ENCODE measurements at places on chromosomes 11 and 22.

DNA sequence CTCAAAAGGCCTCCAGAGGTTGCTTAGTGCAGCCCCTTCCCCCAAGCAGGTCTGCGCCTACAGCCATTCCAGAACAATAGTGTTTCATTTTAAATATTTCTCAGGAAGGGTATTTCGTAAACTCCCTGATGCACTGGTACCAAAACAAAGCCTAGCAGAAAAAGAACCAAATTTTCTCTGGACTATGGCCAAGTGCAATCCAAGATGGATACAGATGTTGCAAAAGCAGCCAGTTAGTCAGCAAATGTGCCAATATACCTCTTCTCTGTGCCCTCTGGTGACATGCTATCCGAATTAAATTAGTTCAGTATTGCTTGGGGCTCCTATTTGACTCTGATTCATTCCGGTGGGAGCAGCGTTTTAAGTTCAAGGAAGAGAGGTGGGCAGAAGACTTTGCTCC lies 247.8 kb downstream of the NTM start:
- DNase-seq = no peak

GRCh38 chr11:76459846-76460245 lies 15.0 kb downstream of the EMSY start:
- no peak for DNase-seq

GRCh38 chr22:33572086-33572485 lies 348.2 kb downstream of the LARGE1 start:
- DNase-seq = no peak

DNA sequence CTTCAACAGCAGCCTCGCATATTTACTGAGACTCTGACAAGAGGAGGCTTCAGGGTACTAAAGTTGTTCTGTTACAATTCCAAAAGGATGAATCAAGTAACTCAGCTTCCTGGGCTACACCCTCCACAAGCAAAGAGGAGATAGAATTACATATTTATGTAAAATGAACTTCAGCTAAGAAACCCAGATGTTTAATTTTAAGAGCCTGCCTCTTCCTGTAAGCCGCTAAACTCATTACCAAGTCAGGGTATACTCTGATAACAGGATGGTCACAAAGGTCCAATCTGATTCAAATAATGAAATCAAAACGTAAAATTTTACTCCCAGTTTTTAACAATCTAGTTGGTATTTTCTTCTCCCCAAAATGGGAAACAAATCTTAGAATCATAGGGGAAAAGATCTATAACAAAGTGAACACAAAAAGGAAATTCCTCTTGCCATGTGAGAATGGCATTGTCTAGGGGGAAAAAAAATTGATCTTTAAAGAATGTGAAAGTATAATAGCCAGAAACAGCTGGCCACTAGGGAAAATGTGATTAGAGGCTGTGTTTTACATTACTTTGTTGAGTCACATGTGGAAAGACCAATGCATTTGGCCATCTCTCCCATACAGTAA lies 30.9 kb downstream of the CHEK2 start:
- DNase-seq = no peak

DNA sequence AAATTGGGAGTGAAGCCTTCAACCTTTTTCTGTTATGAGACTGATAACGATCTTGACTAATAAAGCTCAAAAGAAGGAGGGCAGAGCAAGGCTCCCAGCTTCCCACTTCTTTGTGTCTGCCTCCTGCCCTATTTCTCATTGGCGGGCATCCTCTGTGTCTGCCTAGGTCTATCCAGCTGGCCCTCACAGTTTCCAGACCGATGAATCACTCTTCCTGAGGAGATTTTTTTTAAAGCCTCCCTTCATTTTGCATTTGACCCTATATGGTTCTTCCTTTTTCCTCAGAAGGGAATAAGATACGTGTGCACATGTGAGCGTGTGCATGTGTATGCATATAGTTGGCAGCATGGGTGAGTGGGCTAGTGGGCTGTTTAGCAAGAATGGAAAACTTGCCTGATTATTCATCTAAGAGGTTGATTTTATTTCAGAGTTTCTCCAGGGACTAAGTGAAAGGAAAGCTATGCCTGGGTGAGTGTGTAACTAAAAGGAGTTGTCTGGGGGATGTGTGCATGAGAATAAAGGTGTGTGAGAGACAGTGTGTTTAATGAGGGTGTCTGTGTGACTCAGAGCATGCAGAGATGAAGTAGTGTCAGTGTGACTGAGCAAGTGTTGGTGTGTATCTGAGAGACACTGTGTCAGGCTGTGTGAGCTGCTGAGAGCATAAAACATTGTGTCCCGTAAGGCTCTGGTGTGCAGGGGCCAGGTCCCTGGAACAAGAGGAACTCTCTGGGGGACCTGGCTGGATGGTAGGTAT lies 12.2 kb downstream of the PHLDB1 start:
- DNase-seq = peak; percentile 81

DNA sequence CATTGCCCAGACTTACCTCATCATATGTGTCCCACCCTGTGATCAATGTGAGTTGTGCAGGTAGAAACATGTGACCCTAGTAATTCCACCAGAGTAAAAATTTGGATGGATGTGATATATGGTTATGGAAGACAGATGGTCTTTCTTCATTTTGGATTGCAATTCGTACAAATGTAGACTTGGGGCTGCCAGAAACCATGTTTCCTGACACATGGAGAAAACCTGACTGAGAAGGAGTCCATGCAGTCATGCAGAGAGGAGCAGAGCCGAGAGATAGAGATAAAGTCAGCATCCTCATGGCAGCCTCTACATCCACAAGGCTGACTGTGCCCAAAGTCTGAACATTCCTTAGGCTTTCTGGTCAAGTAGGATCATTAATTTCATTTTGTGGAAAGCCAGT lies 678.1 kb upstream of the KIRREL3 start:
- no peak for DNase-seq

- no peak for DNase-seq
Measured at GRCh38 chr11:122421702-122422101, 233.8 kb upstream of the UBASH3B start.

DNA sequence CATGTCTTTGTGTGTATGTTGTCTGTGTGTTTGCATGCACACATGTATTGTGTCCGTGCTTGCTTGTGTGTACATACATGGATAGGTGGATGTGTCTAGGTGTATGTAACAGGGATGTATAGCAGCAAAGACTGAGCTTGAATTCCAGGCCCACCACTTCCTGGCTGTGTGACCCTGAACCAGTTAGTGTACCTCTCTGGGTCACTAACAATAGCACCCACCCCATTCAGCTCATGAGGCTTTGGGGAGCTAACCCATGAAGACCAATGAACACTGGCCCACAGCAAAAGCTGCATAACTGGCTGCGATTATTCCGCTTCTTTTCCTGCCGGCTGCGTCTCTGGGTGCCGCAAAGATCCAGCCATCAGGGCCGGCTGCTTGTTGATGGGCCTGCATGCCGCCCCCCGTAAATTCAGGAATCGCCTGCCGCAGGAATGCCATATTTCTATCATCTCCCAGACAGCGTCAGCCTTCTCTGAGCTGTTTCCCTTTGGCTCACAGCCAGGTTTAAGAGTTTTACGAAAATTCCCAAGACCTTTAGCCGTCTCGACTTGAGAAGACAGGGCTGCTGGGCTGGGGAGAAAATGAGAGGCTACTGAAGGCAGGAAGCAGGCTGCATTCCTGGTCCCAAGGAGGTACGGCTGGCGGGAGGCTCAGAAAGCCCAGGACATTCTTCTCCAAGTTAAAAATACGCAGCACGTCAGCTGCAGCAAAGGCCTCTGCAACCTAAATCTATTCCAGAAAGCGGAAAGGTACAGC lies 224.6 kb downstream of the MN1 start:
- peak; percentile 89 for DNase-seq

DNA sequence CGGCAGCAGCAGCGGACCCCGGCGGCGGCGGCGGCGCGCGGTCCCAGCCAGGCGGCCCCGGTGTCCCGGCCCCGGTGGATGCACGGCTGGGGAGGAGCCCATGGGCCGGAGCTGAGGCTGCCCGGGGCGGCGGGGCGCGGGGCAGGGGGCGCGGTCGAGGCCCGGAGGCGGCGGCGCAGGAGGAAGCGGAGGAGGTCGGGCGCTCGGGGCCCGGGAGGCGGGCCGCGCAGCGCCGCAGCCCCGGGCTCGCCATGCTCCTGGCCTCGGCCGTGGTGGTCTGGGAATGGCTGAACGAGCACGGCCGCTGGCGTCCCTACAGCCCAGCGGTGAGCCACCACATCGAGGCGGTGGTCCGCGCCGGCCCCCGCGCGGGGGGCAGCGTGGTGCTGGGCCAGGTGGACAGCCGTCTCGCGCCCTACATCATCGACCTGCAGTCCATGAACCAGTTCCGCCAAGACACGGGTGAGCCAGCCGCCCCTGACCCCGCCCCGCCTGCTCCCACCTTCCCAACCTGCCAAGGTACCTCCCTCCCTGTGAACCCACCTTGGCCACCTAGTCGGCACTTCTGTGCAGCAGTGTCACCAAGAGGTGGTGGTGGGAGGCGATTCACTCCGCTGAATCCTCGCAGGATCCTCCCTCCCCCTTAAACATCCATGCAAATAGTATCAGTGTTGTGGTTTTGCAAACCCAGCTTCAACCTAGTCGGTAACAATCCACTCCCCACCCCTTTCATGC lies 580 bp downstream of the DTX4 start:
- DNase-seq = no peak

GRCh38 chr11:95337972-95338429 lies 107.0 kb upstream of the SESN3 start:
- no peak for DNase-seq

- no peak for DNase-seq
Measured at GRCh38 chr11:126106594-126107328, 44.1 kb upstream of the CDON start.

DNA sequence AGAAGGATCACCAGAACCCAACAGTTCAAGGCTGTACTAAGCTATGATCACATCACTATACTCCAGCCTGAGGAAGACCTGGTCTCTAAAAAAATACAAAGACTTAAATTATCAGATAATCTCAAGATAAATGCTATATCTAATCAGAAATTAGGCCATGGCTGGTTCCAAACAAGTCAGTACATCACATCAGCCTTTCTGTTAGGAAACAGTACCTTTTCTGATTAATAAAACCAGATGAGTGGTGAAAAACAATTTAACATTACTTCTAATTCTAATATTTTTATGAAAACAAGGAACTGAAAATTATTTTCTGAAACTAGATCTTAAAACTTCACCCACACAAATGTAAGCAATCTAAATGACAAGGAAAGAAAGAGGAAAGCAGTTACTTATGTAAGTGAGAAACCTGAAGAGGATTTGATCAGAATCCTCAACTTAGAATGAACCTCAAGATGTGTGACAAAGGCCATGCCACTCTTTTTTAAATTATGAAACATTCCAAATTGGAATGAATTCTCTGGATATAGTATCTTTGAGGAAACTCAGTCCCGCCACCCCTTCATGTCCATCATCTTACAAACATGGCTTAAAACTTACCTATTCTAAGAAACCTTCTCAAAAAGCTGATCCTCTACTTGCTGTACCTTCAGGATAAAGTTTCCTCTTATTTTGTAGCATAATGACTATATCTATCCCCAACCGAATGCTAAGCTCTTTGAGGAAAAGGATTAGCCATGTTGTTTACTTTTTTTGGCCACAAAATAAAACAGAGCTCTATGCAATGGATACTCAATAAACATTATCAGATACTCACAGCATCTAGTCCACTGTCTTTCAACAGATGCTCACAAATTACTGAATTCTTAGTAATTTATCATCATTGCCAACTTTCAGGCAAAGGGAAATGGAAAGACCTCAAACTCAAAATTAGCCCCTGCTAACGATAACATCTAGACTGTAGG lies 132.0 kb downstream of the MRTFA start:
- no peak for DNase-seq

DNA sequence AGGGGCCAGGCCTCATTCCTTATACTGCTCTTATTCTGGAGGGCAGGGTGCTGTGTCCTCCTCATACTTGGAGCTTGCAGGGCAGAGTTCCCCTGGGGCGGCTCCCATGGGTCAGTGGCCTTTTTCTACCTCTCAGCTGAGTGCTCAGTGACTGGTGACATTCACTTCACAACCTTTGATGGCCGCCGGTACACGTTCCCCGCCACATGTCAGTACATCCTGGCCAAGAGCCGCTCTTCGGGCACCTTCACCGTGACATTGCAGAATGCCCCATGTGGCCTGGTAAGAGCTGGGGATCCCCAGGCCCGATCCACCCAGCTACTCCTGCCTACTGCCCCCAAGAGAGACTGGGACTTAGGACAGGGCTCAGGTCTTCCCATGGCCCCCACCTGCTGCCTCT lies 14.5 kb downstream of the OTOG start:
- DNase-seq = no peak

GRCh38 chr11:57150454-57150917 lies 31.3 kb upstream of the LRRC55 start:
- no peak for DNase-seq

DNA sequence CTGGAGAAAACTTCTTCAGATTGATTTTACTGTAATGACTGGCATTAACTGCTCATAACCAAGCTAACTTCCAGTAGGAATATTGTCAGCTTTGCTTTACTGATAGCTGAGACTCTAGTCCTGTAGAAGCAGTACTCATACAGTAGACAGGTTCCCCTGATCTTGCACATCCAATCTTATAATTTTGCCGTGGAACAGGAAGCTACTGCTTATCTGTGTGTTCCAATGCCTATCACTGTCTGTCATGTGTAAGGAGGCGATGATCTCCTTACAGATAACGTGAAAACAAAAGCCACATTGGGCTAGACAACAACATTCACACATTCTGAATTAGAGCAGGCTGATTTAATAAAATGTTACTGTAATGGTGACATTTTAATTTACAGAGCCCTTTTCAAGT lies 13.2 kb downstream of the HSD17B12 start:
- DNase-seq = no peak

DNA sequence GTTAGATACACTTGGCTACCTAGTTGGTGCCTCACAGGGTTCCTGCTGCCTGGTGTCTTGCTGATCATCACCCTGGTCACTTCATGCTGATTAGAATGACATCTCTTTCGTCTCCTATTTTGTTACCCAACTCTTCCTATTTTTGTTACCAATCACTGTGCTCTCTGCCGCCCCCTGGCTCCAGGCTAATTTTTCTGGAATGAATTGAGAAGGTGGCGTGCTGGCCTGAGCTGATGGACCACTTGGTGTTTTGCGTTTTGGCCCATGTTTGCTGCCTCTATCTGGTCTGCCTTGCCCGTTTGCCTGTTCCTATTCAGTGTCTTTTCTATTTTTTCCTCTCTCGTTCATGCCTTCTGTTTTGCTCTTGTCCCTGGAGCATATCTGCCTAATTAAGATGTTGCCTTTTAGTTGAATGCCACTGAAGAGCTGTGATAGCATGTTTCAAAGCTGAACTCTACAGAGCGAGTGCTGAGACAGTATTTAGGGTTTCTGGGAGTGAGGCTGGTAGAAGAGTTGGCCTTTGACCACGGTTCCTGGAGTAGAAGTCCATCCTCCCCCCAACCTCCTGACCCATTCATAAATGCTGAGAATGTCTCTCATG lies 5.9 kb upstream of the ATF4 start:
- no peak for DNase-seq

GRCh38 chr11:122204206-122204605 lies 88.2 kb upstream of the BLID start:
- no peak for DNase-seq

DNA sequence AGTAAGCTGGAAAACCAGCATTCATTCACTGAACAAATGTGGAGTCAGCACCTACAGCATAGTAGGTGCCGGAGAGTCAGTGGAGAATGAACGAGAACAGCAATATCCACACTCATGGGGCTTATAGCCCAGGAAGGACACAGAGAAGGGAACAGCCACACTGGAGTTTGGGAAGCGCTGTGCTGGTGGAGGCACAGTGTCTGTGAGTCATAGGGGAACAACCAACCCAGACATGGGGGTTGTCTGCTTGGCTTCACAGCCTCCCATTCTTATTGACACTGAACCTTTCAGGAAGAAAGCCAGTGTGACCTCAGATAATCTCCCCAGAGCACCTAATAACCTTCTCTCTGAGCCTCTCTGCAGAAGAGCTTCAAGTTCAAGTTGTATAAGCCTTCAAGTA lies 56.6 kb upstream of the UBASH3B start:
- no peak for DNase-seq

GRCh38 chr11:86695373-86695772 lies 23.0 kb upstream of the ME3 start:
- DNase-seq = no peak

All from retinal pigment epithelial cell (primary cell).